ENCODE measurements at places on chromosomes 7 and 10.

GRCh38 chr10:72335394-72336258 is 19.1 kb downstream of the DNAJB12 start:
- DNase-seq, result peak; percentile 83

DNA sequence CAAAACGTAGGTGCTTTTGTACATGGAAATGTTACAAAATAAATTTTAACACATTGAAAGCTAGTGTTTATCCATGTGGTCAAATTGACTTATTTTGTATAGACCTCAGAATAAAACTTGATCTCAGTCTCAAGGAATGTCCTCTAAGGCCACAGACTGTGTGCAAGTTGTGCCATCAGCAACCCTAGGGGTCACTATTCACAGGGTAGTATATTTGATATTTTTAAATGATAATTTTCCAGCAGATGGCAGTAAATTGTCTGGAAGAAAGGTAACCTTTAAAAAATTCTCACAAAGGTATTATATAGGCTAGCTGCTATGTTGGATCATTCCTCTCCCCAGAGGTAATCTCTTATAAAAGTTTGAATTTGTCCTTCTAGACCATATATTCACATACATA is 12.9 kb upstream of the SNX10 start:
- DNase-seq, result peak; percentile 7

DNA sequence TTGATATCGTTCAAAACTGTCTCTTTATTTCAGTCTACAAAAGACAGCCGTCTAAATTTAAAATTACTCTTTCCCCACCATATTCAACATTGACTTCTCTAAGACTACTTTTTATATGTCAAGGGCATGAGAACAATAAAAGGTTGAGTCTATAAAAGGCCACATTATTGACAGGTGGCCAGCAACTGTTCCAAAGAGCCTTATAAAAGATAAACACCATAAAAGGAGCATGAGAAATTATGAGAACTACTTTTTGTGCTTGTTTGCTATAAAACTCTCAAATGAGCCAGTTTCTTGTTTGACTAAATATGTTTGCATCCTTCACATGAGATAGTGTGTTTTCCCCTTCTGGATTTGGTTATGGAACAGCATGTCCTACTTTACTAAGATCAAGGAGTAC is 189.2 kb downstream of the THSD7A start:
- no peak for DNase-seq

DNA sequence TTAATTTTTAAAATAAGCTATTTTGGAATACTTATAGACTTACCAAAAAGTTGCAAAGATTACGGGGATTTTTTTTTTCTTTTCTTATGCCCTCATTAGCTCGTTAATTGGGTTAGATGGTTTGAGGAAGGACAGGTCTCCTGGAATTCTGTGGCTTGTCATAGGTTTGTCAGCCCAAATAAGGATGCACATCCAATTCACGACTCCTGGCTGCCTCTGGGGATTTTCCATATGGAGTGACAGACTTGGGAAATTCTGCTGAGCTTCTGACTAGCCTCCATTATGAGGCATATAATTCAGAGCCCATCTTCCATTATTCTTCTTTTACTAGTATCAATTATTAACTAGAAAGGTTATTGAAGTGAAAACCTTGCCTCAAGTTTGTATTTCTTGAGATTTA is 102.1 kb downstream of the AUTS2 start:
- DNase-seq, result no peak

- DNase-seq, result no peak
Measured at GRCh38 chr10:93777092-93777491, 19.4 kb downstream of the LGI1 start.

GRCh38 chr10:5633166-5633749 is 33.1 kb downstream of the ASB13 start:
- DNase-seq, result no peak

GRCh38 chr10:19097151-19097550 is 48.5 kb downstream of the MALRD1 start:
- peak; percentile 36 for DNase-seq

DNA sequence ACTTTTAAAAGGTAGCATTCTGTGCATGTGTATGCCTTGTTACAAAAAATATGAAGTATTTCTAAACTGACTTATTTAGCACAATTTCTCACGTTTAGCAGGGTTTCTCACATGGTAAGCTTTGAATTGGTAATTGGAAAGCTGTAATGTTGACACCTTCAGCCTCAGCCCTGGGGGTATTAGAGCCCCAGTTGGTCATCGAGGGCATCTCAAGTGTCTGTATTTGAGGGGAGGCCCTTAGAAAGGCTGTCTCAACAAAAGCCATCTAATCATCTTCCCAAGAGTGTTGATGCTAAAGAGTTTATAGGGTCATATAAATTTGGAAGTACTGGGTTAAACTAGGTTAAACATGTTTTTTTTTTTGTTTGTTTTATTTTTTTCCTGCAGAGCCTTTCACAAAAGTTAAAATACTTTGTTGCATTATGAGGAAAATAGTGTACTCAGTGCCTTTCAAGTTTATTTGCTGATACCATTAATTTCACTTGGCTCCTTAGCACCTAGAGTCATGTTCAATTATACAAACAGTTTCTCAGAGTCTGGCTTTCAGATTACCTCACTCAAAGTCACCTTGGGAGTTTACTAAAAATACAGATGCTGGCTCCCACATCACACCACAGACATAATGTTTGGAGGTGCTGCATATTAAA is 134.0 kb downstream of the CD36 start:
- DNase-seq, result no peak

GRCh38 chr10:86057708-86058107 is 308.9 kb downstream of the GRID1 start:
- no peak for DNase-seq

DNA sequence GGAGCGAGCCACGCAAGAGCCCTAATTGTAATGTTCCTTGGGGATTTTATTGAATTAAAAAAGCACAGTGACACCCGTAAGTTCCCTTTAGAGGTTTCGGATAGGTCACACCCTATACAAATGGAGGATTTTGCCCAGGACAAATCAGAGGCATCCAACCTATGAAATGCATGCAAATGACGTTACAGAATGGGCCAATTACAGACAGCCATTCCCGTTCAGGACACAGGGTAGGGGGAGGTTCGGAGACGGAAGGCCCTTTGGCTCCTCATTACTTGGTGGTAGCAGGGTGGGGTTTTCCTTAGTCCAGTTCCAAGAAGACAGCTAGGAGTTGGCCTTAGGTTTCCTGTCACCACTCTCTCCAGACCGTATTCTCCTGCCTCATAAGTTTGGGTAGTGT is 754.1 kb downstream of the IPMK start:
- no peak for DNase-seq

Data from cardiac fibroblast (primary cell).